ENCODE measurements at places on chromosomes 1 and 21. TPM values are rescaled to one million over a fixed set of nuclear protein-coding genes. Genes with fewer than 3 reads are reported as not detected.

The C1orf185 gene
- polyA plus RNA-seq: not detected

The PRMT2 gene
- polyA plus RNA-seq: 177 TPM

The IFI44L gene
- polyA plus RNA-seq: 1.9 TPM

The CYP4Z1 gene
- 0.03 TPM for polyA plus RNA-seq

The CD1E gene
- not detected for polyA plus RNA-seq

The YY1AP1 gene
- 46.4 TPM for polyA plus RNA-seq
